ENCODE measurements at places on chromosomes 7 and 10. TPM values are rescaled to one million over a fixed set of nuclear protein-coding genes. Genes with fewer than 3 reads are reported as not detected.

MCM7 gene
- total RNA-seq = 27.1 TPM

ZNF775 gene
- 3.1 TPM for total RNA-seq

ETV1 gene
- total RNA-seq = 15.1 TPM

TAS2R41 gene
- 0.69 TPM for total RNA-seq

CCL24 gene
- total RNA-seq = 1.1 TPM

CREB5 gene
- total RNA-seq = 57.1 TPM

ZNF804B gene
- not detected for total RNA-seq

SAMD9L gene
- total RNA-seq = 10.8 TPM

CCL26 gene
- total RNA-seq = 1.9 TPM

DGKB gene
- total RNA-seq = 0.96 TPM

CYP3A4 gene
- total RNA-seq = not detected

POM121L12 gene
- not detected for total RNA-seq

MMRN2 gene
- 85.6 TPM for total RNA-seq

VAX1 gene
- total RNA-seq = not detected

FAM241B gene
- total RNA-seq = 6.6 TPM

PSD gene
- total RNA-seq = 1.4 TPM

ACBD7 gene
- not detected for total RNA-seq

MMD2 gene
- not detected for total RNA-seq

TUBB8 gene
- total RNA-seq = not detected

WNT2 gene
- 0.45 TPM for total RNA-seq

MRPS17 gene
- 9.0 TPM for total RNA-seq

CACNB2 gene
- total RNA-seq = 14.6 TPM

CNPY1 gene
- total RNA-seq = not detected

GNG11 gene
- 9.8 TPM for total RNA-seq

PNLIPRP1 gene
- total RNA-seq = 0.94 TPM

TRPV5 gene
- not detected for total RNA-seq

HOXA1 gene
- total RNA-seq = 1.3 TPM

PDZD7 gene
- 1.6 TPM for total RNA-seq

NEUROD6 gene
- total RNA-seq = not detected

AKR1B15 gene
- not detected for total RNA-seq

AKR1C4 gene
- total RNA-seq = not detected

TFR2 gene
- total RNA-seq = 0.45 TPM

C10orf105 gene
- total RNA-seq = 0.42 TPM

INTS15 gene
- total RNA-seq = 22.1 TPM

CYP3A5 gene
- 3.4 TPM for total RNA-seq

FOXP2 gene
- total RNA-seq = 18.1 TPM

LRRN3 gene
- total RNA-seq = 0.51 TPM

TRIM50 gene
- total RNA-seq = not detected

AGR3 gene
- not detected for total RNA-seq

INMT gene
- 131 TPM for total RNA-seq

OPN4 gene
- total RNA-seq = not detected

DUS4L gene
- total RNA-seq = 6.4 TPM

SUGCT gene
- total RNA-seq = 47.1 TPM

HMX3 gene
- not detected for total RNA-seq

EGFR gene
- total RNA-seq = 70.5 TPM

OPTN gene
- 87.4 TPM for total RNA-seq

TEX36 gene
- not detected for total RNA-seq

PDE6C gene
- not detected for total RNA-seq

ANKRD61 gene
- not detected for total RNA-seq

RADIL gene
- 11.0 TPM for total RNA-seq

GALNT17 gene
- total RNA-seq = 22.4 TPM
